ENCODE measurements at places on chromosomes 2 and 18.

- DNase-seq: no peak
Measured at GRCh38 chr2:230814616-230815015, 50.1 kb upstream of the ITM2C start.

- DNase-seq: no peak
Measured at GRCh38 chr2:222598611-222599010, 57.3 kb downstream of the FARSB start.

- DNase-seq: peak; percentile 16
Measured at GRCh38 chr2:45993476-45993991, 303.7 kb upstream of the EPAS1 start.

DNA sequence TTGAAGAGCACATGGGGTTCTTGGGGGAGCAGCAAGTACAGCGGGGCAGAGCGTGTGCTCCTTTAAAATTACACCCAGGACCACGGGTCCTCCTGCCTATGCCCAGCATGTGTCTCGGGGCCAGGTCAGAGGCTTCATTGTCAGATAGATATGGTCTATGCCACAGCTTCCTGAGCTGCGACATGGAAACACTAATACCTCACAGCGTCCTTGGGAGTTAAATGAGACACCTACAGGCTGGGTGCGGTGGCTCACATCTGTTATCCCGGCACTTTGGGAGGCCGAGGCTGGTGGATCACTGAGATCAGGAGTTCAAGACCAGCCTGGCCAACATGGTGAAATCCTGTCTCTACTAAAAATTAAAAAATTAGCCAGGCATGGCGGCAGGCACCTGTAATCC is 110.8 kb upstream of the ATL2 start:
- no peak for DNase-seq

GRCh38 chr2:201872591-201872990 is 66.3 kb downstream of the CDK15 start:
- no peak for DNase-seq

GRCh38 chr2:66897691-66898150 is 462.8 kb downstream of the MEIS1 start:
- DNase-seq: no peak

DNA sequence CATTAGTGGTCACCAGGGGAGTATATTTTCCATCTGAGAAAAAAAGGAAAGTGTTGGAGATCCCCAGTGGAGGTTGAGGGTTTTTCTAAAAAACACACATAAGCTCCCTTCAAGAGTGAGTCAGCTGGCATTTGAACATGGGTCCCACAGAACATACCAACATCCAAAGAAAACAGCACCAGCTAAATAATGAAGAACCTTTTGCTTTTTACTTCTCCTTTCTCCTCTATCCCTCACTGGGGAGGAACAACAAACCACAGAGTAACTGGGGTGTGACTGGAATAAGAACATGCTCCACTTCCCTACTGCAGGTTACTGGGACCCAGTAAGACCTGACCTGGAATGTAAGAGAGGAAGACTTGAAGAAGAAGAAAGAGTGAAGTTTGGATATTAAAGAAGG is 56.5 kb upstream of the RAPH1 start:
- DNase-seq: no peak

GRCh38 chr18:3262234-3263131 is 550 bp downstream of the MYL12B start:
- DNase-seq: no peak

- no peak for DNase-seq
Measured at GRCh38 chr2:14654835-14655282, 22.3 kb downstream of the LRATD1 start.

DNA sequence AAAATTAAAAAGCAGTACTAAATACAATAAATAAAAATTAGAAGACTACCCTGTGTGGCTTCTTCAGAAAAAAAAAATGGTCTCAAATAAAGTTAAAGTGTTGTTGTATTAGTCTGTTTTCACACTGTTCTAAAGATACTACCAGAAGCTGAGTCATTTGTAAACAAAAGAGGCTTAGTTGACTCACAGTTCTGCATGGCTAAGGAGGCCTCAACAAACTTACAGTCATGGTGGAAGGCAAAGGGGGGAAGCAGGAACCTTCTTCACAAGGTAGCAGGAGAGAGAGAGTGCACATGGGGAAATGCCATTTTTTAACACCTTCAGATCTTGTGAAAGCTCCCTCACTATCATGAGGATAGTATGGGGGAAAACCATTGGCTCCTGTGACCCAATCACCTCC is 612.8 kb downstream of the RNF144A start:
- no peak for DNase-seq

DNA sequence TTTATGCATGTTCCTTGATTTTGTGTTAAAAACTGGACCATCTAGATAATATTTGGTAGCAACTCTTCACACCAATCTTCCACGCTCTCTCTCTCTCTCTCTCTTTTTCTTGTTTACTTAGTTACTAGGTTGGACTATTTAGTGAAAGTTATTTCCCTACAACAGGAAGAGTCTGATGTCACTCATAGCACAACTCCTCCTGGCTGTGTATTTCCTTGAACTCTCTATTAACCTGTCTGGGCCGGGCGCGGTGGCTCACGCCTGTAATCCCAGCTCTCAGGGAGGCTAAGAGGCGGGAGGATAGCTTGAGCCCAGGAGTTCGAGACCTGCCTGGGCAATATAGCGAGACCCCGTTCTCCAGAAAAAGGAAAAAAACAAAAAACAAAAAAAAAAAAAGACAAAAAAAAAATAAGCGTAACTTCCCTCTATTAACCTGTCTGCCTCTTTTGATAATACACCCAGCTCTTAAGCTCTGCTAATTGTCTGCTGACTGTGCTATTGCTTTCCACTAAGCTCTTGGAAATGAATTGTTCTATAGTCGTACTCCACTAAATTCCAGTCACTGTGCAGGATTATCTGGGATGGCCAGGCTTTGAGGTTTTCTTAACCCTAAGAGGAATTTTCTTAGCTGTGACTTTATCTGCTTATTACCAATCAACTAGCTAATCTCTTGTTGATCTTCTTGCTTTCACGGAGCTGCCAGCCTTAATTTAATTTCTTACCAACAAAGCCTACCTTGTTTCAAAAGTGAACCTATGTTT is 18.1 kb upstream of the CDH19 start:
- DNase-seq: no peak

- DNase-seq: no peak
Measured at GRCh38 chr18:45539491-45539891, 75.8 kb upstream of the SLC14A2 start.

DNA sequence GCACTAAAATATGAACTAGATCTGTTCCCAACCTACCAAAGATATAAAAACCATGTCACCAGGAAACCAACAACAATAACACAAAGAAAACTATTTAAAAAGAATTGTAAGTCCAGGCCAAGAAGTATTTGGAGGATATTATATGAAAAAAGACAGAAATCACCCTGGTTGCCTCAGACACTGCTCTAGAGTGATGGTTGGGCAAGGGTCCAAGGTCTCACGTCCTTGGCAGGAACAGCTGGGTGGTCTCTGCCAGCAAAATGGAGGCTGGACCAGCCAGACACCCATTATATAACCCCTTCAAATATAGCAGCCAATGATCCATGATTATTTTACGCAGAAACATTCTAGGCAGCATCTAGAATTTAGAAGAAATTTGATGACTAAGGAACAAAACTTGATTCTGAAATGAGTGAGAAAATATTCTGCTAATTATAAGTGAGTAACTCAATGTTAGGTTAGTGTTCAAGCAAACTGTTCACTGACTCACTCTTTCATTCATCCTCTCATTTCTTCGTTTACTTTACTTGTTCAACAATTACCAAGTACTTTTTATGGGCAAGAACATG is 35.4 kb downstream of the MRPL35 start:
- DNase-seq: no peak

- DNase-seq: no peak
Measured at GRCh38 chr18:63145166-63145850, 174.3 kb downstream of the BCL2 start.

GRCh38 chr2:112204411-112204810 is 50.4 kb downstream of the ZC3H8 start:
- DNase-seq: no peak

GRCh38 chr2:120875431-120875830 is 139.8 kb downstream of the GLI2 start:
- DNase-seq: no peak

- DNase-seq: no peak
Measured at GRCh38 chr2:14363976-14364375, 268.5 kb upstream of the LRATD1 start.

DNA sequence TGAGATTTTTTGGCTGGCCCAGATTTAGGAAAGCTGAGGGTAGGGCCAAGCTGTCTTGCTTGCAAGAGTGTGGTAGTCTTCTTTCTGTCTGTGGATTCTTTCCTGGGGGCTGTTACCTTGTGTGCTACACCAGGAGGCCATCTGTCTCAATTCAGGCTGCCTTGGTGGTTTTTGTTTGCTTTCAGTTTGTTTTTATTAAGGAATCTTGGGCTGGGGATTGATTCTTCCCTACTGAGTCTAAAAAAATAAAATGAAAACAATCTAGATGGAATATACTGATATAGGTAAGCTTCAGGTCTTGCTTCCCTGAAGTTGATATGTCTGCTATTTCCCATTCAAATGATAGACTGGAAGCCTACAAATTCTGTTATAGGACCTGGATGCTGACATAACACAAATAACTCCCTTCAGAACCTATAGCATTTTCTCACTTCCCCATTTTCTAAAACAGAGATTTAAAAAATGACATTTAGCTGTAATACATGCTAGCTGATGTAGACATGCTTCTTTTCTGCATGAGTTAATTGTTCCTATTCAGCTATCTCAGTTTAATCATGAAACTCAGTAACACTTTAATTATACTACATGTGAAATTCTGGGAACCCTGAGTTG is 5.3 kb downstream of the LHCGR start:
- DNase-seq: no peak

DNA sequence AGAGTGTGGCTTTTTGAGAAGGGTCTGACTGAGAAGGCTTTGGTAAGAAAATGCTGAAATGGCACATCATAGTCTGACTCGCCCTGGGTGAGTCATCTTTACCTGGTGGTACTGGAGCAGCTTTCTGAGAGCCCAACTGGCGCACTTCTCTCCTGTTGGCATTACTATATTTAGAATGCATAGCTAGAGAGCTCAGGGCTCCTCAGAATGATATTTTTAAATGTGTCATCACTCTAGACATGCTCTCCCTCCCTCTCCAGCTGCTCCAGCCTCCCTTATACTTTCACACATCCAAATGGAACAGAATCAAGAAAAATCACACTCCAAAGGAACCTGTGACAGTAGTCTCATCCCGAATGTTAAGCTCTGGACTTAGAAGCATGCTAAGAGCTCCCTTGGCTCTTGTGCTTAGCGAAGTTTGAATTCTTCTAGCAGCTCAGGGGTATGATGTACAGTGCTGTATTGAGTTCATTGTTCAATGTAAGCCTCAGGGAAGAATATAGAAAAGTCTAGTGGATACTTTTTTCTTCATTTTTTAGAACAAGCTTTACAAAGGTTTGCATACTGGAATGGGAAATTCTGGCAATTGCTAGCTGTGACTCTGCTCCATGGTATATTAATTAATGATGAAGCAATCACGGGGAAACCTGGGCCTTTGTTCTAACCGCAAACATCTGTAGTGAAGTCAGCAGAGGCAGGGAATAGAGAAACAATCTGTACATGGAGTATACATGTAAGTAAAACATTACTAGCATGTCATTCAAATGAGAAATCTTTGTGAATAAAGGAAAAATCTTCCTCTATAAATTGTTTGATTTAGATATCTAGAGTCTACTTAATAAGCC is 751.2 kb upstream of the NRXN1 start:
- no peak for DNase-seq

- DNase-seq: peak; percentile 12
Measured at GRCh38 chr2:219509780-219510511, 4.3 kb upstream of the ASIC4 start.

DNA sequence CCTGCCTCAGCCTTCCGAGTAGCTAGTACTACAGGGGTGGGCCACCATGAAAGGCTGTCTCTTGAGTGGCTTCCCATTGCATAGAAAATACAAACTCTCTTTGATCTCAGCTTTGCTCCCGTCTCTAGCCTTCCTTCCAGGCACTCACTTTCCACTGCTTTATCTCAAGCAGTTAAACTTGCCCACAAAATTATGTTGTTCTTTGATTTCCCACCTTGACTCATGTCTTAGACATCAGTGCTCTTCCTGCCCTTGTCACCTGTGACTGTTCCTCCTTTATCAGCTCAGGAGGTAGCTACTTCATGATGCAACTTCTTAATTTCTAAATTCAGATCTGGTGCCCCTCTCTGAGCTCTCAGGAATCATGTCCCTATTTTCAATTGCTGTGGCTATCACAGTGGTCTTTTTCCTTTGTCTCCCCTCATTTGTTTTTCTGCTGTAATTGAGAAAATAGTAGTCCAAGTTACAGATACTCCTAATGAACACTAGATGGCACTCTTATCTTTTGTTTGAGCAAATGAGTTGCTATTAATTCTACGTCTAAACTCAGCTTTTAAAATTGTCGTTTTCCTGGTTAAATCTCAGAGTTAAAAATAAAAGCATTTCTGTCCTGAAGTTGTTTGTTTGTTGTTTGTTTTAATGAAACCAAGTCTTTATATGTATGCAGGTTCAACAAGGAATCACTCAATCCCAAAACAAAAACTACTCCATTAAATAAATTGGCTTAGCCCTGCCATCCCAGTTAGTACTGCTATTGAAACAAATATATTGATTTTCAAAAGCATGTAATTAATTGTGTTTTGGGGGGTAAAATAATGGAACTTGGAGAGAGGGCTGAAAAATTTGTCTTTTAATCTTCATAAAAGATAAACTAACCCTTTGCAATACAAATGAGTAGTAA is 46.9 kb upstream of the GREB1L start:
- no peak for DNase-seq

- no peak for DNase-seq
Measured at GRCh38 chr2:8090748-8091700, 590.8 kb upstream of the ID2 start.

- DNase-seq: no peak
Measured at GRCh38 chr2:226030788-226031646, 631.5 kb downstream of the NYAP2 start.

GRCh38 chr2:66839551-66840320 is 404.8 kb downstream of the MEIS1 start:
- no peak for DNase-seq

All from stimulated activated CD8-positive, alpha-beta memory T cell treated with anti-CD3 and anti-CD28 coated beads, Interleukin-7, amount 100 ng/mL, for 4 hours (primary cell).